ENCODE measurements at places on chromosomes 12 and 14.

- DNase-seq: no peak
Observed at GRCh38 chr14:89598548-89599186, 181.6 kb upstream of the FOXN3 start.

GRCh38 chr12:7017870-7018349 lies 366 bp downstream of the LPCAT3 start:
- DNase-seq: peak; percentile 61

- DNase-seq: no peak
Observed at GRCh38 chr12:119020406-119021360, 39.3 kb downstream of the SRRM4 start.

- DNase-seq: no peak
Observed at GRCh38 chr12:39526974-39527373, 84.1 kb upstream of the KIF21A start.

- no peak for DNase-seq
Observed at GRCh38 chr12:56709759-56710376, 15.2 kb downstream of the NACA start.

- peak; percentile 73 for DNase-seq
Observed at GRCh38 chr12:49763006-49763591, 21.7 kb downstream of the TMBIM6 start.

DNA sequence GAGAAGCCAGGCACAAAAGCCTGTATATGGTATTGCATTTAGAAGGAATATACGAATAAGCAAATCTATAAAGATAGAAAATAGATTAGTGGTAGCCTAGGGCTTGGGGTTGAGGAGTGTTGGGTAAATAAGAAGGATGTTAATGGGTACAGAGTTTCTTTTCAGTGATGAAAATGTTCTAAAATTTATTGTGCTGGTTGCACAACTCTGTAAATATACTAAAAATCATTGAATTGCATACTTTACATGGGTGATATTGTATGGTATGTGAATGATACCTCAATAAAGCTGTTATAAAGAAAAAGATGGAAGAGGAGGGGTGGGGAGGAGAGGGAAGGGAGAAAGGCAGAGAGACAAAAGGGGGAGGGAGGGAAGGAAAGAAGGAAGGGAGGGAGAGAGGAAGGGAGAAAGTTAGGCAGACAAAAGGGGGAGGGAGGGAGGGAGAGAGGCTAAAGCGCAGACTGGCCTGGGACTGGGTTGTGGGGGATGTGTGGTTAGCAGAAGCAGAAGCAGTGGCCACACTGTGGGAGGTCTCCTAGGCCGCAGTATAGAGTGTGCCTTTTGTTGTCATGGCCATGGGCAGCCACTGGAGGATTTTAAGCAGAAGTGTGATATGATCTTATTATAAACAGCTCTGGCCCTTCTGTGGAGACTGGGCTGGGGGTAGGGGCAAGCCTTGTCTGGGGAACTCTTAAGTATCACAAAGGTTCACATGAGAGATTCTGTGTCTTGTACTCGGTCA lies 73.6 kb upstream of the ELK3 start:
- no peak for DNase-seq

DNA sequence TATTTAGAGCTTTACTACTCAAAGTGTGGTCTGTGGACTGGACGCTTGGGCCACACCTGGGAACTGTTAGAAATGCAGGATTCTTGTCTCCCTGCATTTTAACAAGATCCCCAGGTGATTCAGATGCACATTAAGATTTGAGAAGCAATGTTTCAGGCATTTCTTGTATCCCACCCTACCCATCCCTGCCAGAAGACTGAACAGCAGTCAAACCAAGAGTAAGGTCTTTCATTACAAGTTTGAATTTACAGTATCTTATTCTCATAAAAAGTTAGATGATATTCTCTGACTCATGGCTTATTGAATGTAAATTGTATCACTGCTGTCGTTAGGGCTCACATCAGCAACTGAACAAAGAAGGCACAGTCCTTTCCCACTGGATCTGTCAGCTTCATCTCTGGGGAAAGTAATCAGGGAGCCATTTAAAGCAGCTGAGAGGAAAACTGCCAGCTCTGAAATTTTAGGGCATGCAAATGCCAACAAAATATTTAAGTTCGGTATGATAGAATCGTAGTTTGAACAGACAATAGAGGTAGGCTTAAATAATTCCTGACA lies 141.1 kb downstream of the AKAP6 start:
- DNase-seq: no peak

- peak; percentile 72 for DNase-seq
Observed at GRCh38 chr12:29728030-29728429, 55.7 kb downstream of the TMTC1 start.

- DNase-seq: no peak
Observed at GRCh38 chr14:71620401-71620800, 311.8 kb upstream of the RGS6 start.

GRCh38 chr14:30541318-30541717 lies 17.6 kb upstream of the G2E3 start:
- DNase-seq: no peak

- no peak for DNase-seq
Observed at GRCh38 chr14:54300881-54301280, 95.9 kb upstream of the CDKN3 start.

- DNase-seq: no peak
Observed at GRCh38 chr12:25254271-25254880, 3.6 kb upstream of the KRAS start.

GRCh38 chr14:66459603-66460002 lies 26.6 kb upstream of the CCDC196 start:
- DNase-seq: no peak

DNA sequence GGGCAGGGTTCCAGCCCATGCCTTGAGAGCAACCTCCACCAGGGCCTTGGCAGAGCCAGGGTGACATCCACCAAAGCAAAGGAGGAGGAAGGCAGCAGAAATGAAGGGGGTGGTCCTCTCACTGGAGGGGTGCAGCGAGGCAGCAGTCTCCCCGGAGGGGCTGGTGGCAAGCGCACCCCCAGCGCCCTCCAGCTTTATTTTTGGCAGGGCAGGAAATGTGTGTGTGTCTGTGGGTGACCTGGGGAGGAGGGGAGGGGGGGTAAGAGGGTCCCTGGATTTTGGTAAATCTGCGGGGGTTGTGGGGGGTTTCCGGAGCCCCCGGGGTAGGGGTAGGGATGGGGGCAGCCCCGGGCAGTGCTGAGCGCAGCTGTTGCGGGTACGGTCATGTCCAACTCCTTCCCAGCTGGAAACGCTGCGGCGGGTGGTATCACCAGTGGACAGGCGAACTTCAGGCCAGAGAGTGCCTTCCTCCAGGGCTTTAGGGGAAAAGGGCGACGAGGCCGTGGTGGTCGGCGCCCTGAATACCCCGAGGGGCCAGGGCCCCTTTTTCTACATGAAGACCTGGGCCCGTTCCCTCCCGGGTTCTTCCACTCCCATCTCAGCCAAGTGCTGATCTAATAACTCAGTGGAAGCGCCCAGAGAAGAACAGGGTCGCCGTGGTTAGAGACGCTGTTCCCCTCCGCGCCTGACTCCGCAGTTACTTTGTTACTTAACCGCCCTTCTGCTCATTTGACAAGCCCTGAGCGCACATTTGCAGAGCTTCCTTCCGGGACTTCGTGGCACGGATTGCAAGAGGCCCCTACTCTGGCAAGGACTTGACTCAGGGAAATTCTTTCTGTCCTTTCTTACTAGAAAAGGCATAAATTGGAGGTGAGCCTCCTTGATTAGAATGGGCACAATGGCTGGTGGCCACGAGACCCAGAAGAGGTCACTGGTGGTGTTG lies 55.2 kb downstream of the FOS start:
- peak; percentile 65 for DNase-seq

Measured in psoas muscle (tissue), 8 donors.